Activated CD8-positive, alpha-beta memory T cell treated with anti-CD3 and anti-CD28 coated beads for 1 hour (primary cell): ENCODE measurements at places on chromosomes 13 and 19.

- DNase-seq: no peak
These were observed 16.7 kb upstream of the PLPP2 start for GRCh38 chr19:307793-308420.

DNA sequence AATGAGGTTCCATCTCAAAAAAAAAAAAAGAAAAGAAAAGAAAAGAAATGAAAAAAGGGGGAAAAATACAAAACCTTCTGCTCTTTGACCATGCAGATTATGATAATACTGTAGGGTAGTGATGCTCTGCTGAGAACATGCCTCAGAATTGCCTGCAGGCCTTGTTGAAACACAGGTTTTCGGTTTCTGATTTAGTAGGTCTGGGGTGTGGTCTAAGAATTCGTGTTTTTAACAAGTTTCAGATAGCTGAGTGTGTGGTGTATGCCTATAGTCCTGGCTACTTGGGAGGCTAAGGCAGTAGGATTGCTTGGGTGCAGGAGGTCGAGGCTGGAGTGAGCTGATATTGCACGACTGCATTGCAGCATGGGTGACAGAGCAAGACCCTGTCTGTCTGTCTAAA lies 14.9 kb upstream of the CYP2B6 start:
- no peak for DNase-seq

DNA sequence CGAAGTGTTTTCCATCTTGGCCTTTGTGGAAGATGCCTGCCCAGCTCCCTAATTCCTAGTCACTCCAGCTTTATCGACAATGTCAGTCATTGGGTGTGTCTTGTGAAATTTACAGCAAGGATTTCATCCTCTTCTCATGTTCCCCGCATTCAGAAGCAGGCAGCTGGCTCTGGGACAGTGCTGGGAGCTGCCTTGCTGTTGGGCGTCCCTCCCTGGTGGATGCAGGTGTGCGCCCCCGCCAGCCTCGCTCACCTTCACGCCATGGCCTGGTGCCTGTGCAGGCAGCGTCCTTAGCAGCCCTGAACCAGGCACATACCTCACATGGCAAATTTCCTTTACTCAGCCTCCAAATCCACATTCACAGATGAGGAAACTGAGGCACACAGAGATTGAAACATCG lies 39.7 kb upstream of the TFDP1 start:
- no peak for DNase-seq

GRCh38 chr19:29666578-29667386 lies 1.5 kb downstream of the PLEKHF1 start:
- DNase-seq: no peak

DNA sequence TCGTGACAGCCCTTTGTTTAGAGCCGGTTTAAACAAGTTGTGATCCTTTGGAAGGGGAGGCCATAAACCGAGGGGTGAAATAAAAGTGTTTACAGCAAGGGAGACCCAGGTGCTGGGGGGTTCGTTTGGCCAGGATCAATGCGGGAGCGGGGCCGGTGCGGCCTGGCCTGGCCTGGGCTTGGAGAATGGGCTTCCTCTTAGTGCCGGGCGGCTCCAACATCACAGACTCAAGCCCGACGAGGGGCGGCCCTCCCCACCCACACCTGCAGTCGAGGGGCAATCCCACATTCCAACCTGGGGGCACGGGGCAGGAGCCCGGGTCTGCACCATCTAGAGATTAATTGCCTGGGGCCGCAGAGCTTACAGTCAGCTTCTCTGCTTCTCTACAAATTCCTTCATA lies 42.8 kb upstream of the GTF3A start:
- DNase-seq: no peak

GRCh38 chr19:15291089-15291488 lies 41.2 kb downstream of the BRD4 start:
- no peak for DNase-seq

- no peak for DNase-seq
These were observed 2.1 kb upstream of the HOOK2 start for GRCh38 chr19:12777217-12778016.

- no peak for DNase-seq
These were observed 25.3 kb downstream of the CAPN12 start for GRCh38 chr19:38718747-38719543.

GRCh38 chr13:73369095-73369494 lies 310.3 kb downstream of the KLF5 start:
- no peak for DNase-seq

- DNase-seq: no peak
These were observed 266.2 kb upstream of the SOX21 start for GRCh38 chr13:94978516-94978915.

GRCh38 chr13:113939129-113939943 lies 34.5 kb downstream of the C13orf46 start:
- DNase-seq: no peak

DNA sequence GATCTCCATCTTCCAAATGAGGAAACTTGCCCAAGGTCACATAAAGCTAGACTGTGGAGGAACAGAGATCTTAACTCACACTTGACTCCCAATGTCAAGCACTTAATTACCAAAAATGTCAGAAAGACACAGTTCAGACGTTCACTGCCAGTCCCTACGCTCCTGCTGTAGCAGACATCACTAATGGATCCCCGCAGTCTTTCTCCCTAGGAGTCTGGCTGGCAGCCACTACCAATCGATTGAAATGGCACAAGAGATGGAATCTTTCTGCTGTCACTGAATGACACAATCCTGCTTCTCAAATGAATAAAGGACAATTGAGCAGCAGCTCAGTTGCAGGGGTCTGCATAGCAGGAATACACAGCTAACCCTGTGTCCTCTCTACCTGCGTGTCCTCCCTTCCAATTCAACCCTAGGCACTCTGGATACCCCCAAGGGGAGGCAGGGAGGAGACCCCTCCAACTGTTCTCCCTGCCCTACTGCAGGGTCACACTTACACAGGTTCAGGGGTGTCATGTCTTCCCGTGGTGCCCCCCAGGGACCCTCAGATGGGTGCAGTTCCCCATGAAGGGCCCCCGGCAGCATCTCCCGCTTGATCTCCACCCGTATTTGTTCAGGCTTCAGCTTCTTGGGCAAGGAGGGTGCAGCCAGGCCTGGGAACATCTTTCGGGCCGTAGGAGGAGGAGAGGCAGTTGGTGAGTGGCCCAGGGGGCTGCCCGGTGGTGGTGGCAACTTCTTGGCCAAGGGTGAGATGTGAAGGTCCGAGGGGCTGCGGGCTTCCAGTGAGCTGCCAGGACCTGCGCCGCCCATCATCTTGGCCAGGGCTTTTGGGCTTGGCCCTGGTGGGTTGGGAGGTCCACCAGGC lies 7.9 kb upstream of the AKAP8L start:
- DNase-seq: no peak

DNA sequence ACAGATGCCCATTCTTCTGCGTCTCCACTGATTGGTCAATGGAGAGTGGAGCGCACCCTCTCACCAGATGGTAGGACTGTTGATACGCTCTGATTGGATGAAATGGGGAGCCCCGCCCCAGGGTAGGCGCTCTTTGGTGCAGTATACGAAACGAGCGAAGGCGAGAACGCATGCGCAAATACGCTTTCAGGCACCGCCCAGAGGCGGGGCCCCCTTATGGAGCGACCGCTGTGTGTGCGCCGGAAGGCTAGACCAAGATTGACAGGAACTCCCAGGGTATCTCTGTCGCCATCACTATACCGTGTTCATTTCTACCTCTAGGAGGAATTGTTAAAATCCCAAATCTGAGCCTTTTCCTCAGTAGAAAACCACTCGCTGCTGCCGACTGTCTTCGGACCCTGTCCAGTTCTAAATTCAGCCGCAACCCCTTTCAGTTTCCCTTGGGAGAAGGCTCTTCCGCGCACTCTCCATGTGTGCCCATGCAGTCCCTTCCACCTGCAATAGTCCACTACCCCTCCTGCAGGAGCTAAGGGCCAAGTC lies 720 bp upstream of the HNRNPL start:
- peak; percentile 92 for DNase-seq

DNA sequence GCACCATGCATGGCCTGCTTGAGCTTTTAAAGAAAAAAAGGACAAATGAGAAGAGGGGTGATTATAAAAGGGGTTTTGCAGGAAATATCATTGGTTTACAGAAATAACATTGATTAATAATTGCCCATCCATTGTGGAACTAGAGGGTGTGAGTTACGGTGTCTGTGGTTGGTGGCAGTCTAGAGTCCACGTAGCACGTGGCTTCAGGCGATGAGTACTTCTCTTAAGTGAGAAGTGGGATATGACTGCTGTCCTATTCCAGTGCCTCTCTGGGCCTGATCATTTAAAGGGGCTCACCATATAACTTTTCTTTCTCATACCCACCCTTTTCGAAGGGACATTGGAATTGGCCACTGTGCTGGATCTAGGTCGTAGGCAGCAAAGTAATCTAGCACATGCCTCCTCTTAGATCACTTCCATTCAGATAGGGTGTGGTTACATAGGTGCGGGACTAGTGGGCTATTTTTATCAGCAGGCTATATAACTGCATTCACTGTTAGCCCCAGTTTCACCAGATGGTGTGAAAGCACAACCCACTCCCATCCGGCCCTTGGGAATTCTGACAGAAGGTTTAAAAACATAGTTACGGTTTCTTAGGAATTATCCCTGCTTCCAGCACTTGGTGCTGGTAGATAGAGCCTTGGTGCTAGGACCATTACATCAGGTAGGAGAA lies 19.9 kb downstream of the PPP5C start:
- no peak for DNase-seq

DNA sequence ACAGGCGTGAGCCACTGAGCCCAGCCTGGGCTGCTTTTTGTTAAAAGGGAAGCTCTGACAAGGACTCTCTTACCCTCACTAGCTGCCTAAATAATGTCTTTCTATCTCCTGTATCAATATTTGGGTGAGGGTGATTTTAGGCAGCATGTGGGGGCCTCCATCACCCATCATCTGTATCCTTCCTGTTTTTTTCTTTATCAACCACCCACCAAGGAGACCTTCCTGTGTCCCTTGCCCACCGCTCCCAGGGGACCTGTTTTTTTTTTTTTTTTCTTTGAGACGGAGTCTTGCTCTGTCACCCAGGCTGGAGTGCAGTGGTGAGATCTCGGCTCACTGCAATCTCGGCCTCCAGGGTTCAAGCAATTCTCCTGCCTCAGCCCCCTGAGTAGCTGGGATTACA lies 5.4 kb upstream of the NDUFB7 start:
- DNase-seq: no peak

DNA sequence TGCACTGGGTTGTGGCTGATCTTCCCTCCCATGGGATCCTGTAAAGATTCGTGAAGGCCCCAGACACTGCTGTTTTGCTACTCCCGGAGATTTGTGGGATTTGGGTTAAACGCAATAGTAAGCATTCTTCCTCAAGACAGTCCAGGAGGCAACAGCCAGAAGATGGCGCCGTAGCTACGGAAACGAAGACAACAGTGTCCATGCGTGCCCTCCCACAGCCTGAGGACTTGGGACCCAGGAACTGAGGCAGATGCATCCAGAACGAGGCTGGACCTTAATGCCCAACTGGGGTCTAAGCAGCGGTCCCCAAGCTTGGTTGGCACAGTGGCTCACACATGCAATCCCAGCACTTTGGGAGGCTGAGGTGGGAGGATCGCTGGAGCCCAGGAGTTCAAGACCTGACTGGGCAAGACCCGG lies 57.6 kb upstream of the ZNF507 start:
- no peak for DNase-seq

GRCh38 chr19:16860118-16860517 lies 28.7 kb upstream of the F2RL3 start:
- no peak for DNase-seq

GRCh38 chr19:7927605-7928333 lies 1.8 kb upstream of the CTXN1 start:
- DNase-seq: no peak

- no peak for DNase-seq
These were observed 22.4 kb upstream of the RNASEH2B start for GRCh38 chr13:50887151-50887550.

DNA sequence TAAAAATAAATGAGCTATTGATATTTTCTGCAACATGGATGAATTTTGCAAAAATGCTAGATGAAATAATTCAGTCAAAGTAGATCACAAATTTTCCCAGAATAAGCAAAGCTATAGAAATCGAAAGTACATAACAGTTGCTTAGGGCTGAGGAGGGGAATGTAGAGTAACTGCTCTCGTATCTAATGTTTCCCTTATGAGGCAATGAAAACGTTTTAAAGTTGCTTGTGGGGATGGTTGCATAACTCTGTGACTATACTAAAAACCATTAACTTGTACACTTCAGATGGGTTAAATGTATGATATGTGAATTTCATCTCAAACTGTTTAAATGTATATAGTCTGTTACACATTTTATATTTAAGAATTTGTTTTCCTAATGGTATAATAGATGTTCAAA lies 231.7 kb downstream of the GGACT start:
- no peak for DNase-seq

DNA sequence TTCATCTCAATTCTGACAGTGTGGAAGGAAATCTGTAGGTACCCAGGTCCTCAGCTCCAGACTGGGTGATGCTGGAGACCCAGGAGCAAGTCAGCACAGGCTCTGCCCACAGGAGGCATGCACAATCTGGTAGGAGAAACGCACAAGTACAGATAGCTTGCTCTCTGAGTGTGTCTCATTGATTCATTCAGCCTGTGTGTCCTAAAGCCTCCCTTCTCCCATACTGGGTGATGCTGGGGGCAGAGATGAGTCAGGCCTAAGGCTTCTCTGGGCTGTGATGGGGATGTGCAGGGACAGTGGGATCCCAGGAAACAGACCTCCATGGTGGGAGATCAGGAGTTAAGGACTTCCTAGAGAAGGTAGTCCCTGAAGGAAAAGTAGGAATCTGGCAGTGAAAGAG lies 6.8 kb downstream of the ZNF526 start:
- DNase-seq: no peak

DNA sequence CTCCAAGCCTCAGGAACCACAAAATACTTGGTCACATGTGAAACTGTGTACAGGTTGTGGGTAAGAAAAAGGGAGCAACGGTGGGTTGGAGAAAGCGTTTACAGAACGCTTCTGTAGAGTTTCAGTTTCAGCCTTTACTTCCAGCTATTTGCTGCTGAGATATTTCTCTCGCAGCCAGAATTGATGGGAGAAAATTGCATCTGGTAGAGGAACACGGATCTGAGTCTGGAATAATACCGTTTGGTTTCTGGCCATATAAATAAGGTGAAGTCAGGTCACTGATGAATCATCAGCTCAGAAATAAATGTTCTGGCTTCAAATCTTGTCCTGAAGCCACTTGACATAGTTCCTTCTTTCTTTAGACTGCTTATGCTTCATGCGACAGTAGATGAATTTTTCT lies 20.3 kb upstream of the RFC3 start:
- DNase-seq: no peak

DNA sequence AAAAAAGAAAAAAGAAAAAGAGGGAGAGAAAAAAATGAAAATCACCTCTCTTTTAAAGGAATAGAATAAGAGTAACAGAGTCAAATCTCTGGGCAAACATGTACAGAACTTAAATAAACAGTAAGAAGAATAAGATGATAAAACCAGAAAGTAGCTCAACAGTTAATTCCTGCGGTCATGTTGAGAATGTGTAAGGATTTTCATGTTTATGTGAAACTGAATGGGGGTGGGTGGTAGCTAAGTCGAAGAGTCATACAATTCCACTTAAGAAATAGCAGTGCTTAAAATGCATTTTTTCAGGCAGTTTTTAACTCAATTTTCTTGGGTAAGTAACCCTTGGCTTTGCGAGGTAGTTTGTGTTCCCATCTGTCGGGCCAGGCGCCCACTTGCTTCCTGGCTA lies 60.9 kb downstream of the PEX11G start:
- no peak for DNase-seq
